Lung (tissue), 17 donors: ENCODE measurements at places on chromosomes 5 and 9. TPM values are rescaled to one million over a fixed set of nuclear protein-coding genes. Genes with fewer than 3 reads are reported as not detected.

OR13C9 gene
- total RNA-seq, result not detected

MZB1 gene
- total RNA-seq, result 12.2 TPM

PCDHA12 gene
- total RNA-seq, result 3.6 TPM

ITK gene
- 3.4 TPM for total RNA-seq

EXOC3 gene
- 61.0 TPM for total RNA-seq

SOX30 gene
- 0.43 TPM for total RNA-seq

SERF1A gene
- total RNA-seq, result 7.8 TPM

GRCh38 chr5:39396843-39397242, 27.9 kb downstream of the DAB2 start:
- DNase-seq, result no peak

- DNase-seq, result peak; percentile 71
Observed at GRCh38 chr9:110048976-110049698, 158.8 kb downstream of the C9orf152 start.

DNA sequence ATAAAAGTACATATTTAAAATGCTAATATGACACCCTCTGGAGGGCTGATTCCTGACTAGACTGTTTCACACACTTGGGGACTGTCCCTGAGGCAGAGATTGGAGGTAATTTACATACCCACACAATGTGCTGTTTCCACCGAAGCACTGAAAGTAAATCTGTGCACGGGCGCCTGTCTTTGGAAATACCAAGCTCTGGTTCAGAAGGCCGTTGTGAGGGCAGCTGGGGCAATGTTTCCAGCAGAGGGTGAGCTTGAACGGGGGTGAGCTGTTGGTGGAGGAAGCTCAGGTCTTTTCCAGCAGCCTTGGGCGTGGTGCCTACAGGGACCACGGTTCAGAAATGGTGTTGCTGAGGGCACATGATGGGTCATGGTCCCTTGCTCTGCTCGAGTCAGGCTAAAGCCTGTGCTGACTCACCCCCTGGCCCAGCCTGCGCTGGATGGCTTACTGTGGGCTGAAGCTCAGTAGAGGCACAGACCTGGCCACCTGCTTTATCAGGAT, 25.8 kb upstream of the HMCN2 start:
- no peak for DNase-seq

GRCh38 chr5:16076657-16077056, 102.9 kb downstream of the MARCHF11 start:
- DNase-seq, result no peak

DNA sequence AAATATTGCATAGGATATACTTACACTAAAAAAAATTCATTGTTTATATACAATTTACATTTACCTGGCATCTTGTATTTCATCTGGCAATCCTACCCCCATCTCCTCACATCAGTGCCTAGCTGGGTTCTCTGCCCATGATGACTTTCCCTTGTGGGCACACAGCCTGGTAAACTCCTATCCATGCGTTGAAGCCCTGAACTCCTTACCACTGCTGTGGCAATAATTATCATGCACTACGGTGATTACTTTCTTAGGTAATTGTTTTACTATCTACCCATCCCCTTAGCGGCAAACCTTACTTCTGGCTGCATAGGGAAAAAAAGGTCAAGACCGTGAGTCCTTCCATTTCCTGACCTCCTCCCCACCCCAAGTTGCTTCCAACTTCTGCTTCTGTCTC, 63.6 kb upstream of the DAB2IP start:
- DNase-seq, result no peak

- DNase-seq, result no peak
Observed at GRCh38 chr9:89274838-89275237, 36.2 kb upstream of the CKS2 start.

GRCh38 chr9:97954550-97954989, 16.6 kb upstream of the HEMGN start:
- DNase-seq, result peak; percentile 17

- DNase-seq, result no peak
Observed at GRCh38 chr9:72773570-72773969, 179.3 kb downstream of the ALDH1A1 start.

- no peak for DNase-seq
Observed at GRCh38 chr5:166377756-166378155, 1913.7 kb upstream of the WWC1 start.

GRCh38 chr5:138366632-138367382, 14.3 kb downstream of the KDM3B start:
- no peak for DNase-seq

DNA sequence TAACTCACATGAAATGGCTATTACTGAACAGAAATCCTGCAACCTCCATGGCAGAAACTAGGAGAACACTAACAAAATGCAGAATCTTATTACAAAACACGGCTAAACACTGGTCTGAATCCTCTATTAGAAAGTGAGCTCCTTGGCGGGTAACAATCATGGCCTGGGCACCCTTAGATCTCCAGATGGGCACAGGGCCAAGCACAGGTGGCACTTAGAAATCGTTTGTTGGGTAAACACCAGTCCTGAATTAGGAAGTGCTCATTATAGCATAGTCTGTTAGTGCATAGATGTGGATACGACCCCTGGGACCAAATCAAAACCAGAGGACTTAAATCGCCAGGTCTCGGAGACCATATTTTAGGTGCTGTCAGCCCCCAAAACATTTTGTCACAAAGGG, 14.4 kb downstream of the VDAC1 start:
- DNase-seq, result no peak

- no peak for DNase-seq
Observed at GRCh38 chr5:98042961-98043360, 730.5 kb upstream of the RGMB start.

DNA sequence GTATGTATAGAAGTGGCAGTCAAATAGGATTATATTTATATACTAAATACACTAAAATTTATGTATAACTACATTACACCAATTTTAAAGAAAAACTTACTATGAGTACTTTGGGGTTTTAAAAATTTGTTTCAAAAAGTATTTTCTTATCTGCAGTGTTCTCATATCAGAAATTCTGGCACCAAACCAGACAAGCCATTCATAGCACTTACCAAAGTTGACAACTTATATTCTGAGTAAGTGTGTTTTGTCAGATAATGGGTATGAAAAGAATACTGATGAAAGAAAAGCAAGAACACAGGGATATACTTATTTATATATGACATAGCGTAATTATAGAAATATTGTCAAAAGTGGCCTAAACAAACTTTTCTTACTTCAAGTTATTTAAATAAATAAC, 67.5 kb downstream of the SPEF2 start:
- DNase-seq, result peak; percentile 24
